ENCODE measurements at places on chromosomes 3 and 15.

DNA sequence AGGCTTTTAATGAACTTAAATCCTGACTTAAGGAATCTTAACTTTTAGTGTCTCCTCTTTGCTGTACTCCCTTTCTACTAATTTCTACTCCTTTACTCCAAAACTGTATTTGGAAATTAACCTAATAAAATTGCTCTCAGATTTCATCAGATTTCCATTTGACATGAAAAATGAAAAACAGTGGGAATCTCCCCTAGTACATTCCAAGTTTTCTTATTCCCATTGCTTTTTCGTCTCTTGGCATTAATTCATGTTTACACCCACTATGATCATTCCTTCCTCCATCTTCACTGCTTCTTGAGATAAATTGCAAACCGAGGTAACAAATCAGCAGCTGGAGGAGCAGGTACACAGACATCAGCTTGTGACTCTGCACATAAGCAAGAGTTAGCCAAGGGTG is 208.7 kb downstream of the VGLL3 start:
- H3K27me3 ChIP-seq, result no peaks in the 10 kb centered on the region
- no peak overlapping the region for H3K4me3 ChIP-seq
- no peaks in the 10 kb centered on the region for H3K36me3 ChIP-seq
- H3K27ac ChIP-seq, result no peak overlapping the region
- H3K4me1 ChIP-seq, result no peaks in the 10 kb centered on the region
- DNase-seq, result no peak

DNA sequence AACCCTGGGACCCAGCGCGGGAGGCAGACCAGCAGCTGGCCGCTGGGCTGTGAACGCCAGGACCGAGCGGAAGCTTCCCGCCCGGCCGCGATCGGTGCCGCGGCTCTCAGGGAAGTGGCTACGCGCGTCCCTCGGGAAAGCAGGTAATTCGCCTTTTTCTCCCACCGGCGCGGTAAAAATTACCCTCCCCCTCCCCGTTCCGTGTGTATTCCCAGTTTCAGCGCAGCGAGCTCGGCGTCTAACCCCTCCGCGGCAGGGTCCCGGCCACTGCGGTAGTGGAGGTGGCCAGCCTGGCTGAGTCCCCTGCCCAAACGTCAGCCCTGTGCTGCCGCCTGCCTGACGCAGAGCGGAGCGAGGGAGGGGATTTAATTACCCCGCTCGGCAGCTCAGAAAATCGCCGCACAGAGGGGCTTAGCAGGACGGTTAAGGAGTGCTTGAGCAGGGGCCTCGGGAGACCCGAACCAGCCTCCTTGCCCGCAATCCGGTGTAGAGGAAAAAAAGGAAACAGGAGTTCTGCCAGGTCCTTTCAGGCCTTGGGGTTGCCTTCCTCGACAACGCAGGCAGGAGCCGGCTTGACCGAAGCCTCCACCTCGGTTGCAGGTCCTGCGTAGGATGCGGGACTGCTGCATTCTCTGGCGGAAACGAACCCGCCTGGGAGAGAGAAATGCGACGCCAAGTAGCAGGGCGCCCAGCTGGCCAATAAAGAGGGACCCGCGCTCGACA is 2.9 kb downstream of the GATA2 start:
- H3K36me3 ChIP-seq, result peaks cover 3% of the 10 kb centered on the region
- peak overlapping the region; percentile 90 for H3K27ac ChIP-seq
- H3K4me1 ChIP-seq, result no peaks in the 10 kb centered on the region
- H3K4me3 ChIP-seq, result peak overlapping the region; percentile 78
- peaks cover 42% of the 10 kb centered on the region for H3K27me3 ChIP-seq

GRCh38 chr15:79030470-79030869 is 60.1 kb downstream of the RASGRF1 start:
- no peaks in the 10 kb centered on the region for H3K27me3 ChIP-seq
- no peaks in the 10 kb centered on the region for H3K4me1 ChIP-seq
- no peaks in the 10 kb centered on the region for H3K36me3 ChIP-seq
- no peak overlapping the region for H3K4me3 ChIP-seq

- no peak overlapping the region for H3K27ac ChIP-seq
- peaks cover 25% of the 10 kb centered on the region for H3K4me1 ChIP-seq
- H3K4me3 ChIP-seq, result no peak overlapping the region
- no peaks in the 10 kb centered on the region for H3K27me3 ChIP-seq
- DNase-seq, result no peak
Observed at GRCh38 chr3:149643963-149644362, 13.9 kb downstream of the WWTR1 start.

- H3K27me3 ChIP-seq, result no peaks in the 10 kb centered on the region
- no peak overlapping the region for H3K4me3 ChIP-seq
- H3K36me3 ChIP-seq, result no peaks in the 10 kb centered on the region
- no peaks in the 10 kb centered on the region for H3K4me1 ChIP-seq
Observed at GRCh38 chr3:121362035-121362734, 183.6 kb downstream of the POLQ start.

DNA sequence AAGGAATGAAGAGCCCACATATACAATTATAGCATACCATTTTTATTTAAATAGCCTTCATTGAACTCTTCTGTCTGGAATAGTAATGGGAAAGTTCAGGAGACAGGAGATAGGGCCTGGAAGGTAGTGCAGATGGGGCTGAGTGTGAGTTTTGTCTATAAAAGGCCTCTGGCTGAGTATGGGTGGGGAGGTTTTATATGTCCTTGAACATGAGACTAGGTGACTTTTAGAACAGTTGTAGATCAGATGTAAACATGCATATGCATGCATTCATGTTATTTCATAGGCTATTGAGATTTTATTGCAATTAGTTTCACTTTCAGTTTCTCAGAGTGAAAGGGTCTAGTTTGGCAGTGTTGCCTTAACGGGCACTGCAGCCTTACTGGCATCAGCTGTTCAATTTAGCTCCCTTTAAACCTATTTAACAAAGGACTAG is 27.1 kb downstream of the CGGBP1 start:
- no peaks in the 10 kb centered on the region for H3K36me3 ChIP-seq
- no peak for DNase-seq
- H3K27me3 ChIP-seq, result no peaks in the 10 kb centered on the region
- H3K4me3 ChIP-seq, result peak overlapping the region; percentile 62

GRCh38 chr15:31158858-31159569 is 57.5 kb upstream of the TRPM1 start:
- H3K27me3 ChIP-seq, result no peaks in the 10 kb centered on the region
- no peak overlapping the region for H3K4me3 ChIP-seq
- no peak overlapping the region for H3K27ac ChIP-seq
- no peaks in the 10 kb centered on the region for H3K4me1 ChIP-seq
- no peak for DNase-seq
- H3K36me3 ChIP-seq, result no peaks in the 10 kb centered on the region

Data from kidney (tissue), 22 donors.